Activated CD4-positive, alpha-beta T cell treated with anti-CD3 and anti-CD28 coated beads for 36 hours (primary cell): ENCODE measurements at places on chromosomes 5 and 9. TPM values are rescaled to one million over a fixed set of nuclear protein-coding genes. Genes with fewer than 3 reads are reported as not detected.

- DNase-seq, result no peak
Observed at GRCh38 chr5:8720506-8720905, 825.4 kb downstream of the SEMA5A start.

DNA sequence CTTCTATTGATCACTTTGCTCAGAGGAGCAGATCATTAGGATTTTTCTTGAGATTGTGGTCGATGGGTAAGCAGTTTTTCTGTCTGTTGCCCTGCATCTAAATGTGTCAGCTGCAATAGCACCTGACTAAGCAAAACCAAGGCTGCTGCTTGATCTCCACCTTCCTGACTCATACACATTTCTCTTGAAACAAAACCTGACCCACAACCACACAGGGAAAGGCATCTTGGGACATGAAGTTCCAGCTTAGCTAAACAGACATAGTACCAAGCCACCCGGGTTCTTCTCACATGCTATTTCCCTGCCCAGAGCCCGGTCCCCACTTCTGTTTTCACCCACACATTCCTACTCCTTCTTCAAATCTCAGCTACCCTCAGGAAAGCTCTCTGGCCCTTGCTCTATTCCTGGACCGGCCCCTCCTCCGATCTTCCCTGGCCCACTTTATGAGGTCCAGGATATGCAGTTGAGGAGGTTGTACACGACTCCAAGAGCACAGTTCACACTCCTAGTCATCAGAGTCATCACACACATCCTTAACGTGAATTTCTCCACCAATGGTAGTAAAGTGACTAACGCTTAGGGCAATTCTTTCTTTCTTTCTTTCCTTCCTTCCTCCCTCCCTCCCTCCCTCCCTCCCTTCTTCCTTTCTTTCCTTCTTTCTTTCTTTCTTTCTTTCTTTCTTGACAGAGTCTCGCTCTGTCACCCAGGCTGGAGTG lies 16.0 kb upstream of the ZBTB43 start:
- DNase-seq, result peak; percentile 36

- no peak for DNase-seq
Observed at GRCh38 chr9:116394894-116395698, 241.5 kb downstream of the PAPPA start.

DNA sequence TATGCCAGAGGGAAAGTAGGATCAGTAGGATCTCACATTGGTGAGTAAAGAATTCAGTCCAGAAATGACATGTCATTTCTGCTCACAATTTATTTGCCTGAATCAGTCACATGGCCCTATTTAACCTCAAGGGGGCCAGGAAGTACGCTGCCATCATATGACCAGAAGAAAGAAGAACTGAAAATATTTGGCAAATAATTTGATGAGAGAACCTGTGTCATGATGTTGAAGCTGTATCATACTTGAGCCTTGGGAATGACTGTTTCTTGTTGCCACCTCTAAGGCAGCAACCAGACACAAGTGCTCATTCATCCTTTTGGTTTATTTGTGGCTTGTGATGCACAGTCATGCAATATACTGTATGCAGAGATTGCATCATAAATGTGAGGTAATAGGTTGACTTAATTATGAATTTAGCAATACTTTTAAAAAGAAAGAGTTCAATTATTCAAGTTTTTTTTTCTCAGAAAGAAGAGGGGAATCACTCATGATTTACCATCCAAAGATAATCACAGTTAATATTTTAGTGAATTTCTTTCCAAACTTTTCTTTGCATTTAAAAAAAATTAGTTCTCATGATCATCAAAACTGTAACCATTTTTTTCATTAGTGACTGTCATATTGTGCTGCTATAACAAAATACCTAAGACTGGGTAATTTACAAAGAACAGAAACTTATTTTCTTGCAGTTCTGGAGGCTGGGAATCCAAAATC lies 8.2 kb upstream of the ZFYVE16 start:
- no peak for DNase-seq

DNA sequence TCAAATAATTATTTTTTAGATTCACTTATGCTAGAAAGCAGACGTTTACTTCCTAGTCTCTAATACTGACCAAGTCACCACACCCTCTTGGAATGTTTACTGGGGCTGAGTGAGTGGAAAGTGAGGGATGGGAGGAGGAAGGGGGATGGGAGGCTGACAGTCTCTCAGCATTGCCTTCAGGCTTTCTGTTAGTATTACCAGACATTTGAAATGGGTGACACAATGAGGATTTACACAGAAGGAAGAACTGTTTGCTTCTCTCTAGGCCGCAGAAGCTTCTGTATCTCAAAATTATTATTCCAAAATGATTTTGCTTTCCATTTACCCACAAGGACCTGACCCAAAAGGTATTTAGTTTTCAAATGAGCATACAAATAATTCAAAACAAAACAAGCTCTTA lies 232.8 kb upstream of the ZNF608 start:
- DNase-seq, result no peak

GRCh38 chr5:125129151-125129806 lies 382.8 kb upstream of the ZNF608 start:
- DNase-seq, result no peak

- peak; percentile 57 for DNase-seq
Observed at GRCh38 chr5:55176176-55176818, 3.3 kb upstream of the CDC20B start.

DNA sequence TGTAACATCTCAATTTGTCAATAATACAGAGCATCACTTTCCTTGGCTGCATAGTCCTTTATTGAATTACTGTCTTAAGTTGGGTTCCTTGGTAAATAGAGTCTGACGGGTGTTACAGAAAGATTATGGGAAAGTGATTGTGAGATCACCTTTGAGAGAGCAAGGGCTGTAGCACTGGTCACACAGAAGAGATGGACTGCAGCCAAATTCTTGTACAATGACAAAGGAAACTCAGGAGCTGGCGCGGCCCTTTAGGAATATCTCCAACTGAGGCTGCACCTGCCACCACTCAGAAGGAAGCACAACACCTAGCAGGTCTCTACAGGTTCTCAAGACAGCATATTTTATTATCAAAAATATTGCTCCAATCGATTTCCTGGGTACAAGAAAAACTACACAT lies 350.0 kb upstream of the ISL1 start:
- DNase-seq, result no peak

DNA sequence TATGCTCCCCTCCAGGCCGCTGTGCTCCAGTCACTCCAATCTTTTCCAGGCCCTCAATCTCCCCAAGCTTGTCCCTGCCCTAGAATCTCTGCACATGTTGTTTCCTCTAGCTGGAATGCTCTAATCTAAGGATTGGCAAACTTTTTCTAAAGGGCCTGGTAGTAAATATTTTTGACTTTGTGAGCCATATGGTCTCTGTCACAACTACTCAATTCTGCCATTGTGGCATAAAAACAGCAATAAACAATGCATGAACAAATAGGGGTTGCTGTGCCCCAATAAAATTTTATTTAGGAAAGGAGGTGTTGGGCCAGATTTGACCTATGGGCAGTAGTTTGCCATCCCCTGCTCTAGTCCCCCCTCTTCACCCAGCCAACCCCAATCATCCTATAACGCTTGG lies 150.5 kb upstream of the LRRTM2 start:
- no peak for DNase-seq

- no peak for DNase-seq
Observed at GRCh38 chr9:127912296-127912695, 4.5 kb downstream of the ST6GALNAC4 start.

GRCh38 chr9:29039258-29039657 lies 1466.0 kb upstream of the C9orf72 start:
- DNase-seq, result no peak

DNA sequence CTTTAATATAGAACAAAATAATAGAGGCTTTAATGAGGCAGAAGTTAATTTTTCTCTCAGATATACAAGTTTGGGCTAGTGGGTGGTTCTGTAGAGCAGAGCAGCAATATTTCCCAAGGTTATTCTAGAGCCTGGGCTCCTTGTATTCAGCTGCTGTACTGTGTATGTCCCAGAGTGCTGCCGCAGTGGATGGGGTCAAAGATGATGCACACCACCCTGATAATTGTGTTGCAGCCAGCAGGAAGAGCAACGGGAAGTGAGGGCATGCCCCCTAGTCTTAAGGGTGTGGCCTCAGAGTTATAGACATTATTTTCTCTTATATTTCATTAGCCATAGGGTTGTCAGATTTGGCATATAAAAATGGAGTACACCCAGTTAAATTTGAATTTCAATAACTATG lies 23.9 kb upstream of the KIF4B start:
- no peak for DNase-seq

DNA sequence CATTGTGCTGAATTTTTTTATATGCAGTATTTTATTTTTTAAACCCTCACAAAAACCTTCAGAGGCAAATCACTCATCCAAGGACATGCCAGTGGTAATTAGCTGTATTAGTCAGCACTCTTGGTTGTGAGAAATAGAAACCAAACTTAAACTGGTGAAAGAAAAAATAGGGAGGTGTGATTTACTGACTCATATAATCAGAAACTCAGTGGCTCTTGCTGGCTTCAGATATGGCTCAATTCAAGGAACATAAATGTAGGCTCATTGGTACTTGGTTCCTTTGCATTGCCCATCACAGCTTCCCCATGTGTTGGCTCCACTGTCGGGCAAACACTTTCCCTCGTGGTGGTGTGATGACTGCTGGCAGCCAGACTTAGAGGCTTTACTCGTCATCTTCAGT lies 497.2 kb downstream of the MAT2B start:
- DNase-seq, result peak; percentile 9

DNA sequence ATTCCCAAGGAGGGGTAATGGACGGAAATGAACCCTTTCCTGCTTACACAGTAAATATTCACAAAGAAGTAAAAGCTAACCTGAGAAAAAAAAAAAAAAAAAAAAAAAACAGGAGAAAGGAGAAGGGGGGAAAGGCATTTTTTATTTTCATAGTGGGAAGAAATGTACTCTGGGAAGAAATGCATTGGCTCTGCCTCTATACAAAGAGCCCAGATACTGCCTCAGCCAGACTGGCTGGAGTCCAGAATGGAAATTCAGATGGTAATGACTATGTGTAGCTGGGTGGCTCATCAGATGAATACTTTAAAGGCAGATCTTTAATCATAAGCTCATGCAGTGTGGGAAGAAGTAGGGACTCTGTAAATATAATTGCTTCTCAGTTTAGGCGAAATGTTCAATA lies 124.9 kb upstream of the ZNF608 start:
- DNase-seq, result no peak

- DNase-seq, result no peak
Observed at GRCh38 chr5:154937186-154937717, 759 bp downstream of the GEMIN5 start.

DNA sequence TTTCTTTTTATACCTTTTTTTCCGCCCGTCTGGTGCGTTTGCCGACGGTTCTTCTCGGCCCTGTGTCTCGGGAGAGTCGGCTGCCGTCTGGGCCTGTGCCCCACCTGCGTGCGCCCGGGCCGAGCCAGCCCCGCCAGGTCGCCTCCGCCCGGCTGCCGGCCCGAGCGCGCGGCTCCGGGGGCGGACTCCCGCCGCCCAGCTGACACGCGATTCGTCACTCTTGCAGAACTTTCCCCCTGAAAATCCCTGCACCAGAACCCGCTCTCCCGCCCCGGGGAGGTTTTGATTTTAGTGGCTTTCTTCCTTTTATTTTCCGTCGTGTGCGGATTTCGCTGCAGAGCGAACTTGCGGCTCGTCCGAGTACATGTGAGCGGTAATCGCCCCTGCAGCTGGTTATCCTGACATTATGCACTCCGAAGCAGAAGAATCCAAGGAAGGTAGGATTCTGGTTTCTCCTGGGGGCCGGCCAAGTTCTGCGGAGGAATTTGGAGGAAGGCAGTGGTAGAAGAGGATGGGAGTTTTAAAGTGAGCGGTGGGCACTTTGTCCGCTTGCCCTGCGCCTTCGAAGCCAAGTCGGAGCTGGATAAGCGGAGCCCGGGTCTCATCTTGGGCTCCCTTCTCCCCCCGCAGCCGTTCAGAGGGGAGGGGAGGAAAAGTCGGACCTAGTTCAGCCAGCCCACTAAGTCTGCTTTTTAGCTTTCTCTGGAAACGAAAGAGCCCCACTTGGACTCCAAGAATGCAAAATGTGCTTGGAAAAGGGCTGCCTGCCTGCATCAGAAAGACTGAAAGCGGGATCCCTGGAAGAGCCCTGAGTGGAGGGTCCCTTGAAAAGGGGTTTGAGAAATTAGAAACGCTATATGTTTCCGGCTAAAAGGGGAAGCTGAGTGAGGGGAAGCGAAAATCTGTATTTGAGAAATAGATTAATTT lies at the start of gene TNFAIP8:
TNFAIP8 (plus strand) TSS at position 335 of the 927 bp plus-strand sequence; CDS start at position 407, 72 bp downstream.
- peak; percentile 91 for DNase-seq

- DNase-seq, result no peak
Observed at GRCh38 chr5:107601076-107601475, 69.7 kb downstream of the EFNA5 start.

DNA sequence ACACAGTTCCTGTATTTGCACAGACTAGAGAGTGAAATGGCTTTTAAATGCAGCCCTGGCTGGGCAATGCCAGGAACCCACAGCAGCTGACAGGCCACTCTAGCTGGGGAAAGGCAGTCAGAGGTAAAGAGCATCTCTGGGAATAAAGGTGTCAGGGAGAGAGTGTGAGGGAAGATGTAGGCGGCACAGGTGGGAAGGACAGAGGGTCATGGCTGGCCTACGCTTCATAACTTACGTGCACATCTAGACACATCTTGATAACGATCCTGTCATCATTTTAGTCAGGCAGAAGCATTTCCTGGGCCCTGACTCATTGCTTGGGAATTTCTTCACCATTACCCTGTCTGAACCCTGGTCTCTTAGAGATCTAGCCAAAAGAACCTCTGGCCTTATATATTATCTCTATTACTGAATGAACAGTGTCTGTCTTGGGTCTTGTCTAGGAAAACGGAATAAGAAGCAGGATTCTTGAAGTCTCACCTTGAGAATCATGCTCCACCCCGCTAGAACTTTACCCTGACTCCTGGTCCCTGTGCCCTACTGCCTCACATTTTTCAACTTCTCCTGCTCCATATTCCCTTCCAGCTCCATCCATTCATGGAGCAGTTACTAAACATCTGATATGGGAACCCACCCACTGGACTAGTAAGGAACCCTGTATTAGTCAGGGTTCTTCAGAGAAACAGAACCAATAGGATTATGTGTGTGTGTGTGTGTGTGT lies 106.4 kb upstream of the ELL2 start:
- DNase-seq, result peak; percentile 36

- DNase-seq, result peak; percentile 72
Observed at GRCh38 chr5:34022121-34022705, 14.4 kb upstream of the AMACR start.

Gene DND1
- total RNA-seq, result 2.1 TPM

Gene UBE2QL1
- not detected for total RNA-seq

Gene PTPRD
- total RNA-seq, result not detected

Gene IFNK
- total RNA-seq, result not detected

Gene TRPM6
- 0.07 TPM for total RNA-seq

Gene TEX48
- 0.75 TPM for total RNA-seq

Gene GMCL2
- not detected for total RNA-seq

Gene KCNN2
- not detected for total RNA-seq

Gene TSLP
- 0.54 TPM for total RNA-seq
